Fibroblast of lung (primary cell): ENCODE measurements at places on chromosomes 7 and 10.

DNA sequence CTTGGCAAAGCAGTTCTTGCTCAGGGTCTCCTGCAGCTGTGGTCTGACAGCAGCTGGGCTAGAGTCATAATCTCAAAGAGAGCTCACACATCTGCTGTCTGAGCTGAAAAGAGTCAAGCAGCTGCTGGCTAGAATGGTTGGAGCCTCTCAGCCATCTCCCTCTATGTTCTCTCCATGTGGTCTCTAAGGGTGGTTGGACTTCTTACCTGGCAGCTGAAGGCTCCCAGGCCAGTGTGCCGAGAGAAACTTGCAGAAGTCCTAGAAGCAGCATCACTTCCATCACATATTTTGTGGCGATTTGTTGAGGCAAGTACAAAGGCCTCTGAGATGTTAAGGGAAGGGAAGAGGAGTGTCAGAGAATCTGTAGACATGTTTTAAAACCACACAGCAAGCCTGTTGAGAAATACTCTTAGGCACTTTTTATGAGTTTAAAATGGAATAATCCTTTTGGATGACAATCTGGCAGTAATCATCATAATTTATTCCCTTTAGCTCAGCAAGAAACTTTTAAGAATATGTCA, 93.2 kb downstream of the REEP3 start:
- no peak overlapping the region for H3K27ac ChIP-seq
- no peak overlapping the region for H3K4me3 ChIP-seq
- DNase-seq: peak; percentile 34

GRCh38 chr10:51479711-51480110, 219.7 kb downstream of the CSTF2T start:
- DNase-seq: no peak
- H3K36me3 ChIP-seq: no peaks in the 10 kb centered on the region
- H3K27me3 ChIP-seq: no peaks in the 10 kb centered on the region
- no peaks in the 10 kb centered on the region for H3K4me1 ChIP-seq
- no peak overlapping the region for H3K27ac ChIP-seq

DNA sequence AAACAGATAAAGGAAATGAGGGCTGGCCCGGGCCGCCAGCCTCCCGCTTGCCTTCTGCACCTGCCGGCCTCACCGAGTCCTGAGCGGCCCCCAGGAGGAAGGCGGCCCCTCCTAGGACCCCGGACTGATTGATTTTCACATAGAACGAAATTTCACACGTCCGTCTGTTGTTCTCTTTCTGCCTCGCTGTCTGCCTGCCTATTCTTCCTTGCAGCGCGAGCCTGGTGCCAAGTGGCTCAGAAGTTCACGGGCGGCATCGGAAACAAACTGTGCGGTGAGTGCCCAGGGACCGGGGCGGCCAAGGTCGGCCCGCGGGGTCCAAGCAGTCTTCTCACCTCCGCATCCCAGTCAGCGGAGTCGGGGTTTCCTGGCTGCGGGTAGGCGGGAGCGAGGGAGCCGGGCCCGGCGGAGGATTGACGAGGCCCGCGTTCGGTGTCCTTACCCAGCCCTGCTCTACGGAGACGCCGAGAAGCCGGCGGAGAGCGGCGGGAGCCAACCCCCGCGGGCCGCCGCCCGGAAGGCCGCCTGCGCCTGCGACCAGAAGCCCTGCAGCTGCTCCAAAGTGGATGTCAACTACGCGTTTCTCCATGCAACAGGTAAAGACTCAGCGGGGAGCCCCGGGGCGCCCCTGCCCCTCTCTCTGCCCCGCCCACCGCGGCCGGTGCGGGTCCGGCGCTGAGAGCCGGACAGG, 967 bp downstream of the GAD2 start:
- no peaks in the 10 kb centered on the region for H3K4me1 ChIP-seq
- no peak overlapping the region for H3K4me3 ChIP-seq
- DNase-seq: no peak
- no peaks in the 10 kb centered on the region for H3K36me3 ChIP-seq
- no peak overlapping the region for H3K27ac ChIP-seq
- H3K27me3 ChIP-seq: peaks cover 11% of the 10 kb centered on the region

GRCh38 chr7:50632561-50633413, 67.6 kb upstream of the DDC start:
- no peak overlapping the region for H3K27ac ChIP-seq
- peak; percentile 63 for DNase-seq
- no peaks in the 10 kb centered on the region for H3K27me3 ChIP-seq
- no peaks in the 10 kb centered on the region for H3K36me3 ChIP-seq
- H3K4me1 ChIP-seq: no peaks in the 10 kb centered on the region

DNA sequence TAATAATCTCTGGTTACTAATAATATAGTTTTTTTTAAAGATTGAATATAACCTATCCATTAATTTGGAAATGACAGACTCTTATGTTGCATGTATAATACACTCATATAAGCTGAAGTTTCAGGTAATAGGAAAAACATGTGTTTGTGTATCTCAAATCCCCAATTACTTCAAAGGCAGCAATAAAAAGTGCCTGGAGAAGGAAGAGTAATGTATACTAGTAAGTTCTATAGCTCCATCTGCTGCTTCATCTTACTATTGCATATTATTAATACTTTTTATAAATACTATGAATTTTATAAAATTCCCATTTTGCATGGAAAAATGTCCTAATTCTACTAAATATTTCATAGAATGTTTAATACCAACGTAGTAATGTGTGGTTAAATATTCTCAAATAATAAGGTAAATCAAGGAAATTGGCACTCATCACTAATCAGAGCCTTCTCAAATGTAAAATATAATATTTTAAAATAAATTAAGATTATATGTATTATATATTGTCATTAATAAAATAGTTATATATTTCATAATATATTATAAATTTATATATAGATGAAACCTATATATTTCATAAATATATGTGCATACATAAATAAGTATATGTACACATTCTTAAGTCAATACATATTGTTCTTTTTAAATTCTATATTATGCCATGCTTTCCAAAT, 311.9 kb downstream of the HGF start:
- DNase-seq: peak; percentile 68
- H3K27ac ChIP-seq: no peak overlapping the region

- no peaks in the 10 kb centered on the region for H3K27me3 ChIP-seq
- DNase-seq: peak; percentile 88
- H3K27ac ChIP-seq: peak overlapping the region; percentile 67
These were observed 15.3 kb upstream of the AKR1C1 start for GRCh38 chr10:4947635-4948596.

DNA sequence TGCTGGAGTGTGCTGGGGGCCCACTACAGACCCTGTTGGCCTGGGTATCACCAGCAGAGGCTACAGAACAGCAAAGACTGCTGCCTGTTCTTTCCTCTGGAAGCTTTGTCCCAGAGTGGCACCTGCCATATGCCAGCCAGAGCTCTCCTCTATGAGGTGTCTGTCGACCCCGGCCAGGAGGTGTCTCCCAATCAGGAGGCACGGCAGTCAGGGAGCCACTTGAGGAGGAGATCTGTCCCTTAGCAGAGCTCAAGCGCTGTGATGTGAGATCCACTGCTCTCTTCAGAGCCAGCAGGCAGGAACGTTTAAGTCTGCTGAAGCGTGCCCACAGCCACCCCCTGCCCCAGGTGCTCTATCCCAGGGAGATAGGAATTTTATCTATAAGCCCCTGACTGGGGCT, 316.2 kb downstream of the ETV1 start:
- no peak overlapping the region for H3K4me3 ChIP-seq
- no peak for DNase-seq
- H3K4me1 ChIP-seq: no peaks in the 10 kb centered on the region
- no peak overlapping the region for H3K27ac ChIP-seq

DNA sequence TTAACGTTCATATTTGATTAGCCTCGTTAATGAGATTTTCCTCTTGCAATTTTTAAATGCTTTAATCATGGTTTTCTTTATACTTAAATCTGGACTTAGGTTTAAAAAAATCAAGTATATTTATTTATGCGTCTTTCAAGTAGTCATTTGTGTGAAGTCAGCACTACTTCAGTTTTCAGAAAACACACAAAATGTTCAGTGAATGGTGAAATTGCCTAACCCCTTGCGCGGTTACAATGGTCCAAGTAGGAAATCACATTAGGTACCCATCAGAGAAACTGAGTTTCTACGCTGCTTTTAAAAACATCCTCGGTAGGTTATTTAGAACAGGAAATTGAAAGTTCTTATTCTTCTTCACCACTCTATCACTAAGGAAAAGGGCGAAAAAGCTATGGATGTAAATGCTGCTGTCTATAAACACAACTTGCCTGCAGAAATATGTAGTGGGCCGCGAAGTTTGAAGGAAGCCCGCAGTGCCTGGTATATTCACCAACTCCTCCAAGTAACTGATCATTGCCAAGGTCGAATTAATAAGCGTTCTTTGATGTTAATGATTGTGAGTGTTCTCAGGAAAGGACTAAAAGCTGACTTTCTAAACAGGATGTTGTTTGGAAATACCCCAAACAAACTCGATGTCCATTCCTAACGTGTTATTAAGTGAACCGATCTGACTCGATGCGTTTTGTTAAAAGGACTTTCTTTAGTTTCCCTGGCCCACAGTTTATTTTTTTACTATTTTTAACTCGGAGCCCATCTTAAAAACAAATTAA, 1.0 kb downstream of the SYPL1 start:
- H3K36me3 ChIP-seq: no peaks in the 10 kb centered on the region
- peaks cover 5% of the 10 kb centered on the region for H3K4me1 ChIP-seq
- no peaks in the 10 kb centered on the region for H3K27me3 ChIP-seq
- H3K4me3 ChIP-seq: peak overlapping the region; percentile 92
- DNase-seq: peak; percentile 51
- peak overlapping the region; percentile 87 for H3K27ac ChIP-seq

GRCh38 chr7:130345725-130346124, 1.1 kb downstream of the CPA5 start:
- peaks cover 7% of the 10 kb centered on the region for H3K4me1 ChIP-seq
- no peak overlapping the region for H3K27ac ChIP-seq

DNA sequence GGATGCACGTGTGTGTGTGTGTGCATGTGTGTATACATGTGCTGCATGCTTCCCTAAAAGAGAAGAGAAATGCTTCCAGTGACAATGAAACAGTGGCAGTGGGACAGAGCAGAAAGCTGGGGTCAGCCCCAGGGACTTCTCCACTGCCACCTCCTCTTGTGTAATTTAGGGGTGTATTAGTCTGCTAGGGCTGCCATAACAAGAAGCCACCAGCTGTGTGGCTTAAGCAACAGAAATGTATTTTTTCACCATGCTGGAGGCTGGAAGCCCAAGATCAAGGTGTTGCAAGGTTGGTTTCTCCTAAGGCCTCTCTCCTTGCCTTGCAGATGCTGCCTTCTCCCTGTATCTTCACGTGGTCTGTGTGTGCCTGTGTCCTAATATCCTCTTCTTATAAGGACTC, 190.5 kb downstream of the CXCL12 start:
- no peaks in the 10 kb centered on the region for H3K36me3 ChIP-seq
- H3K27me3 ChIP-seq: no peaks in the 10 kb centered on the region
- no peak overlapping the region for H3K27ac ChIP-seq
- no peak overlapping the region for H3K4me3 ChIP-seq
- no peak for DNase-seq

DNA sequence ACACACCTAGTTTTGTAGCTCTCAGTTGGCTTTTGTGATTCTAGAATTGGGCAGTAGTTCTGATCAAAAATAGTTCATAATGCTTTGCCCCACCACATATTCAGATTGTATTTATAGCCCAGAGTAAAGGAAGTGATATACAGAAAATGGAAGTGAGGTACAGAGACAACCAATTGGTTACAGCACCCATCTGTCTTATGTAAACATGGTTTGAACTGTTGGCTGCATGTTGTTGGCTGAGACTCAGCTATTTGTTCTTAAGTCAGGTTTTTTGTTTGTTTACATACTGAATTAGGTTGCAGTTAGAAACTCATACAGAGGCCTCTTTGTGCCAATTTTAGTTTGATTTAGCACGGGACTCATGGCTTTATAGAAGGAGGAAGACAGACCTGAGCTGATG, 158.9 kb upstream of the GPR26 start:
- H3K4me1 ChIP-seq: no peaks in the 10 kb centered on the region
- H3K27ac ChIP-seq: no peak overlapping the region
- DNase-seq: no peak
- no peaks in the 10 kb centered on the region for H3K36me3 ChIP-seq

GRCh38 chr10:12726971-12727831, 274.3 kb downstream of the CCDC3 start:
- no peaks in the 10 kb centered on the region for H3K36me3 ChIP-seq
- H3K4me3 ChIP-seq: no peak overlapping the region
- no peaks in the 10 kb centered on the region for H3K27me3 ChIP-seq

- no peak for DNase-seq
- peaks cover 2% of the 10 kb centered on the region for H3K4me1 ChIP-seq
- H3K27me3 ChIP-seq: no peaks in the 10 kb centered on the region
- H3K4me3 ChIP-seq: no peak overlapping the region
- no peak overlapping the region for H3K27ac ChIP-seq
These were observed 51.0 kb downstream of the HDAC9 start for GRCh38 chr7:18546576-18546975.

DNA sequence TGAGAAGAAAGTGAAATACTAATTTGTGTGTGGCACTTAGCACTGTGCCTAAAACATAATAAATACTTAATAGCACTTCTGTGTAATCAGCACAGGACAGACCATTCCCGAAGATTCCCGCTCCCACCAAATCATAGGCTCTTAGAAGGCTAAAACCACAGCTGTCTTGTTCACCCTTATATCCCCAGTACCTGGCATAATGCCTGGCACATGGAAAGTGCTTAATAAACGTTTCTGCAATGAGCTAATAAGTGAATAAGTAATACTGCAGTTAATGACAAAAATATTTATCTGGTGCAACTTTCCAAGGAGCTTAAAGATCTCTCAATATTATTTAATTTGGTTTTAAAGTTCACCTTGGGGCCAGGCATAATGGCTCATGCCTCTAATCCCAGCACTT, 43.2 kb downstream of the MTURN start:
- no peak overlapping the region for H3K4me3 ChIP-seq
- peak; percentile 23 for DNase-seq
- H3K4me1 ChIP-seq: peaks cover 10% of the 10 kb centered on the region
- no peak overlapping the region for H3K27ac ChIP-seq
- no peaks in the 10 kb centered on the region for H3K27me3 ChIP-seq
- H3K36me3 ChIP-seq: no peaks in the 10 kb centered on the region

GRCh38 chr10:70425096-70425495, 16.4 kb downstream of the NODAL start:
- no peak for DNase-seq
- no peak overlapping the region for H3K4me3 ChIP-seq
- peaks cover 4% of the 10 kb centered on the region for H3K4me1 ChIP-seq
- peaks cover 22% of the 10 kb centered on the region for H3K36me3 ChIP-seq
- H3K27me3 ChIP-seq: no peaks in the 10 kb centered on the region

GRCh38 chr7:30424506-30424905, 54.1 kb downstream of the NOD1 start:
- no peaks in the 10 kb centered on the region for H3K27me3 ChIP-seq
- DNase-seq: no peak
- H3K36me3 ChIP-seq: peaks cover 2% of the 10 kb centered on the region
- no peaks in the 10 kb centered on the region for H3K4me1 ChIP-seq

DNA sequence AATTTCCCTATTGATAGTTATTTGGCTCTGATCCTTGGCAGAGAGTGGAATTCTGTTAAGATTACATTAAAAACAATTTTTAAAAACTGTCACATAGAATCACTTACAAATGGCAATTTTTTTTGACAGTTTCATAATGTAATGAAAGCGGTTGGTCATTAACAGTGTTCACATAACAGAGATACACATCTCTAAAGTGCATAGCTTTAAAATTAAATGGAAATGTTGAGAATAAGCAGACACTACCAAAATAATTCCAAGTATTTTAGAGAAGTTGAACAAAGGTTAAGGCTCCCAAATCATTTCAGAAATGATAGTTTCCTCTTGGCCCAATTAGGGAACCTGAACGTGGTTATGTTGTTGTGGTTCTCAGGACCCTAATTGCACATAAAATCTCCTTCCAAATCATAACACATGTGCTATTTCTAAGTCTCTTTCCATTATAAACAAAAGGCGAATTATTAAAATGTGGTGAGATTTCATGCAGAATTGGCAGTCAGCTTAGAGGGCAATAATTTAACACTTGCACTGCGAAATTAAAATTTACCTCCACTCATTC, 528.9 kb upstream of the FZD8 start:
- no peak overlapping the region for H3K27ac ChIP-seq
- no peaks in the 10 kb centered on the region for H3K27me3 ChIP-seq
- H3K4me3 ChIP-seq: no peak overlapping the region
- no peak for DNase-seq
